Pancreas (tissue), 10 donors: ENCODE measurements at places on chromosomes 7 and 10. TPM values are rescaled to one million over a fixed set of nuclear protein-coding genes. Genes with fewer than 3 reads are reported as not detected.

GRCh38 chr7:43011879-43012278 is 79.7 kb downstream of the MRPL32 start:
- no peak for DNase-seq

The HOGA1 gene
- total RNA-seq: 8.0 TPM

DNA sequence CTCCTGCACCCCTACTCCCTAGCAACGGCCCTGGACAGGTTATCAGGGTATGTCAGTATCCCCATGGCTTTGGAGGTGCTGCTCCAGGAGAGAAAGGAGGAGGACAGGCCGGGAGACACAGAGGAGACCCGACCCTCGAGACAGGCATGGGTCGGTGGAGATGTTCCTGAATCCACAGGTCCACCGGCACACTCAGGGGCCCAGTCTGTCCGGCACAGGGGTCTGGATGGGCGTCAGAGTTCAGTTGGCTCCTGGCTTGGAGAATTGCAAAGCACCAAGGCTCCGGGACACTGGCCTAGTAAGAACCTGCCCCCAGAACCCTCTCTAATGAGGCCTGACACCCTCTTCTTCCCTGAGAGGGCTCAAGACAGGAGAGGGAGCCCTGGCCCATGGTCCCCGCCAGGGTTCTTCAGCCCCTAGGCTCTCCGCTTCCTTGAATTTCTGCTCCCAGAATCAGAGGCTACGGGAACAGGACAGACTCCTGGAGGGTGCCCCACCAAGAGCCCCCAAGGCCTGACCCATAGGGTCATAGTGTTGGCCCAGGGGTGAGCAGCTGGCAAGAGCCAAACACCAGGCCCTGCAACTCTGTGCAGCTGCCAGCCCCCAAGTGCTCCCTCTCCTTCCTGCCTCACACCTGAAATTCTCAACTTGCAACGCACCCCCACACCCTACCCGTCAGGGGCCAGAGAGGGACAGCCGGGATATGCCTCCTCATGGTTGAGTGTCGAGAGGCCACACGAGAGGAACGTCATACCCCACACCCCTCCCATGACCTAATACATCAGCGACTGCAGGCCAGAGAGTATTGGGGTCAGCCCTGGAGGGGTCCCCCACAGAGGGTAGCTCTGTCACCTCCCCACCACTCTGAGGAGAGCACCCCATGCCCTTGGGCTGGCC is 5.5 kb upstream of the IRF5 start:
- no peak for DNase-seq

DNA sequence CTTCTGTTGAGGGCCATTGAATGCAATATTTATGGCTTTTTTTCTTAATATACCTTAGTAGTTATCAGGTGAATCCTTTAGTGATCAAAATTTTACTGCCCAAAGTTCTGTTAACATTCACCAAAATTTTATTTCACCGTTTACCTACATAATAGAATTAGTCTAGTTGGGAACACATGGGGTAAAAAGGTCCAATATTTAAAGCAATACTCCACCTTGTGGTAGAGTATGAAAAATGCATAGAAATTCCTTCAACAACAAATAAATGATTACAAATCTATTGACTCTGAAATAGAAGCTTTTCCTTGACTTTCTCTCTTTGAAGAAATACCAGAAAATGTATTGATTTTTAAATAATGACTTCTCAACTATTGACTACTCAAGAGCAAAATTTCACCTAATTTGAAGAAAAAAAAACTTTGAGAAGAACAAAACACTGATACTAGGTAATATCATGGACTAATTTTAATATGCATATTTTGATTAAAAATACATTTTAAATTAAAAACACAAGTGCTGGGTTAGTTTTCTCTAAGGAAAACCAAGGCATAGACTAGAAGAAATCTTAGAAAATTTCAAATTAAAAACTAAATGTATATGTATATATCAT is 43.3 kb downstream of the POLR1F start:
- DNase-seq: no peak

The LAMB1 gene
- 105 TPM for total RNA-seq

DNA sequence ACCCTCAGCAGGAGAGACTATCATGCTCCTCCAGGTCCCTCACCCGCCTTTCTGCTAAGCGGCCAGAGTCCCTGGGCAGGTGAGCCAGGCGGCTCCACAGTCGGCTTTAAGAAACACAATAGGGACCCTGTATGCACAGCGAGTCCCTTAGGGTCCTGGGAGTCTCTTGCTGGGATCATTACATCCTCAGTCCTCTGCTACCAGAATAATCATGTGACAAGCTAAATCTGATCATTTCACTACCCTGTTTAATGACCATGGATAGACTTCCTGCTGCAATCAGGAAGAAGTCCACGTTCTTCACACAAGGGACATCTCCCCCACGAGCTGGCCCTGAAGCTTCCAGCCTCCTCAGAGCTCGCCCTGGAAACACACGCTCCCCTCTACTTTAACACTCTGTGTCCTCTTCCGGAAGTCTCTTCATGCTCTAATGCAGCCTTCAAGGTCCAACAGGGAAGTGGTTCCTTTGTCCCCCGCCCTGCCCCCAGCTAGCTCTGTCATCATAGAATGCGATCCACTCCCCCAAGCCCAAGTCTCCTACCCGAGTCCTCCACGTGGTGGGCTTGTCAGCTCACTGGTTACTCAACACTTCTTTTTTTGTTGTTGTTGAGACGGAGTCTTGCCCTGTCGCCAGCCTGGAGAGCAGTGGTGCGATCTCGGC is 101.5 kb downstream of the RNF216 start:
- peak; percentile 43 for DNase-seq

The PVRIG gene
- 0.22 TPM for total RNA-seq

DNA sequence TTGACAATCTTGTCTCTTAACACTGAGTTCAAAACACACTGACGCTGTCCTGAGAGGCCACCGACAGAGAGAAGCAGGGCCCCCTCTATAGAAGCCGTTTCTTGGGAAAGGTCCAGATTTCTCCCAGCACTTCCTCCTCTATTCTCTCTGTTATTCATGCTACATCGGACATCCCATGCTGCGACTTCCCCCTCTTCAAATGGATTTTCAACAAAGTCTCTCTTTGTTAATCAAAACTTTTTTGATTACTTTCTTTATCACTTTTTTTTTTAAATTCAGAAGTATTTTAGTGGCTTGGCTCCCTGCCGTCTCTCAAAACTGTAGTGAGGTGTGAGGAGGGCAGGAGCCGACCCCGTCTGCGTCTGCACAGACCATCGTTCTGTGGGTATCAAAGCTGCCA is 298.9 kb upstream of the PITRM1 start:
- no peak for DNase-seq

DNA sequence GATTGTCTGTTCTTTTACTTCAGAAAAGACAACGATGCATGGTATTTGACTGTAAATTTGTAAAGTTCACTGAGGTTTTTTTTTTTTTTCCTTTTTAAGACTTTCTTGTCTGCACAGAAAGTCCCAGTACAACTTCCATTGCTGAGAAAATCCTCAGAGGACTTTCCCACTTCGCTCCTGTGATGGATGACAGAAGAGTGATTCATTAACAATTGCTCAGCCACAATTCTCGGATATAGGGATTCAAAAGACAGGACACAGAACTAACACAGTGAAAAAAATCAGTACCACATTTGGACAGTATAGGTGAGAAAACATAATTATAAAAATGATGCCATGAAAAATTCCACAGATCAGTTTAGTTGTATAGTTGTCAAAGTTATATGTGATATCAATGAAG is 48.0 kb downstream of the SEC23IP start:
- no peak for DNase-seq

DNA sequence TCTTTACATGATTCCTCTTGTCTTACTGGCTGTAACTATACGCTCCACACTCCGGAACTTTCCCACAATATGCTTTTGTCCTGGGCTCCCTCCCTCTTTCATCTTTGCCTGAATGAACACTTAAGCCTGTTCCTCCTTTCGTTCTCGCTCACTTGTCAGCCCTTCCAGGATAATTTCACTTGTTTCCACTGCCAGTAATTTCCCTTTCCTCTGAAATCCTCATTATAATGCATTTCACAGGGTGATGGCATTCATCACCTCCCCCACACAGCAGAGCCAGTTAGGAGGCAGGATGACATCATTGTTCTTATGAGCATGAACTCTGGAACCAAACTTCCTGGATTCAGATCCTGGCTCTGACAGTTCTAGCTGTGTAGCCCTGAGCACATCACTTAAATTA is 372.6 kb downstream of the GPR158 start:
- no peak for DNase-seq

The PKD2L1 gene
- total RNA-seq: not detected

GRCh38 chr10:20956843-20957242 is 59.7 kb upstream of the NEBL start:
- DNase-seq: no peak

GRCh38 chr10:102583435-102584417 is 60.6 kb upstream of the TRIM8 start:
- peak; percentile 67 for DNase-seq

GRCh38 chr7:121537031-121537430 is 140.9 kb upstream of the FAM3C start:
- no peak for DNase-seq

The TAF6 gene
- total RNA-seq: 12.6 TPM

- DNase-seq: no peak
Measured at GRCh38 chr10:89575031-89575430, 39.6 kb upstream of the SLC16A12 start.

The PCGF5 gene
- total RNA-seq: 18.3 TPM
